Panc1 (cell line): ENCODE measurements at places on chromosomes 4 and X.

DNA sequence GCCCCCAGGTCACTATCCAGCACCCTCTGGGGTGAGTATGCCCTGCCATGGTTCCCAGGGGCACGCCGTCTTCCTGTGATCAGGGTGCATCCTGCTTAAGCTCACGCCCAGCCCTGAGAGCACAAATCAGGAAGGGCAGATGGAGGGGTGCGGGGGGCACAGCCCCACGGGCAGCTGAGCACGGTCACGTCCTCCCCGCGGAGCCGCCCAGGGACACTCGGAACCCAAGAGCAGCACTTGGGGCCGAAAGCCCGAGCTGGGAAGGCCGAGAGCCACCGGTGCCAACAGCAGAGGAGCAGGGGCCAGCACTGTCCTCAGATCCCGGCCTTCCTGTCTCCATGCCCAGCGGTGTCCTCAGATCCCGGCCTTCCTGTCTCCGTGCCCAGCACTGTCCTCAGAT, 21.5 kb downstream of the NELFA start:
- no peak for DNase-seq

DNA sequence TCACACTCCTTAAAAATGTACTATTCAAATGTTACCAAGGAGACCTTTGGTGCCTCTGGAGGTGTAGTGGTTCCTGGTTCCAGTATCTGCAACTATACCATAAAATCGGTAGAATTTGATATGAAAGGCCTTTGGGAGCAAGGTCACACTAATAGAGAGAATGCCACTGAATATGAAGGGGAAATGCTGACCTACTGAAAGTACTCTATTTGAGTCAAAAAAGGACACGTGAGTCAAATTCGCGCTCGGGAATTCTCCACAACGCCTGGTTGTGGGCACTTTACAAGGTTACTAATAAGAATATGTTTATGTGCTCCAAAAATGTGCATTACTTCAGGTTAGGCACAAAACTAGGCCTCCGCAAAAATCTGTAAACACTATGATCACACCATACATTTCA, 39.5 kb upstream of the RELL1 start:
- DNase-seq: no peak

DNA sequence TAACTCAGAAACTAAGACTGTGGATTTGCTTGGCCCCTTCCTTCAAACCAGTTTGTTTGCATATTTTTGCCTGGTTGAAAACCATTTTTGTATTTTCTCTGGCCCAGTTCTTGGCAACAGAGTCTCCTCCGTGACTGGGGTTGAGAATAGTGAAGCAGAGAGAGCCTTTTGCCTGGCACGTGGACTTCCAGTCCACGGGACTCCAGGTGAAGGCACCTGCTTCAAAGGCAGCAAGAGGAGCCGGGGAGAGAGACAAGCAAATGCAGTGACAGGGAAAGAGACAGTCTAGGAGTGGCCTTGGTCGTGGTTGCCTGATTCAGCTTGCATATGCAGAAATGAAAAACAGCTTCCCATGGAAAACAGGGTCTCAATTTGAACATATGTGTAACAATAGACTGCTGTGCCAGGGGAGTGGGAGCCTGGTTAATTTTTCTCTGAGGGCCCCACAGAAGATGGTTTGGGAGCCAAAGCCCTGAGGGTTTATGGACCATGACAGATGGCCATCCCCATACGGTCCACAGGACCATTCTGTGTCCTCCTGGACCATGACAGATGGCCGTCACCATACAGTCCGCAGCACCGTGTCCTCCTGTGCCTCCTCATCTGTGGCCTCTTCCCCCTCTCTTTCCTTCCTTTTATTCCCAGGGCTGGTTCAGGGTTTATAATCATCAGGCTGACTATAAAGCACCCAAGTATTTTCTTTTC, 272.2 kb upstream of the RASGEF1B start:
- no peak for DNase-seq

DNA sequence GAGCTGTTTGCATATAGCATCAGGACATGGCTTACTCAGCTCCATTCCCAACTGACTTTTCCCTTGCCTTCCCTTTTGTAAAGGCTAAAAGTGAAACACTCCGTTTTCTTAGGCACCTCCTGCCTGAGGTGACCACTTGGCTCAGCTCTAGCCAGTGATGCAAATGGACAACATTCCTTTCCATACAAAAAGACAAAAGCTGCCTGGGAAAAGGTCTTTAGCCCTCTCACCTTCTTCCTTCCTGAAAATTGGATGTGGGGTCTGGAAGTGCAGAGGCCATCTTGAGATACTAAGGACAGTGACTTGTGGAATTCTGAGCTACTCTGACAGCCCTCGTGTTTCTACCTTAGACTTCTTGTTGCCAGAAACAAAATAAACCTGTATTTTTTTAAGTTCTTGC, 27.7 kb upstream of the SFRP2 start:
- DNase-seq: no peak

DNA sequence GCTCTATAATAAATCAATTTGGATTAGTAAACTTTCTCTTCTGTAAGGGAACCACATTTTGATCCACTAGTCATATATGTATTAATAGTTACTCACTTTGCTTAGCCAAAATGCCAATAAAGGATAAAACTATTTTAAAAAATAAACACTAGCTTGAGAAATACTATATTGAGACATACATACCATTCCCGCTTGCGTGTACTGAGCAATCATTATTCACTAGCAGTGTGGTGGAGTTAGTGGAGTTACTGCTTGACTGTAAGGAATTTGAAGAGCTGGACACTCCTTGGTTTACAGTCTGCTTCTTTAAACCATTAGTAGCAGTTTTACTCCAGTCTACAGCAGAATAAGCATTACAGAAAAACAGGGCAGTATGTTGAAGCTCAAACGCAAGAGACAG, 10.8 kb upstream of the PHKA2 start:
- DNase-seq: no peak

GRCh38 chr4:113822555-113823290, 61.2 kb upstream of the CAMK2D start:
- no peak for DNase-seq

DNA sequence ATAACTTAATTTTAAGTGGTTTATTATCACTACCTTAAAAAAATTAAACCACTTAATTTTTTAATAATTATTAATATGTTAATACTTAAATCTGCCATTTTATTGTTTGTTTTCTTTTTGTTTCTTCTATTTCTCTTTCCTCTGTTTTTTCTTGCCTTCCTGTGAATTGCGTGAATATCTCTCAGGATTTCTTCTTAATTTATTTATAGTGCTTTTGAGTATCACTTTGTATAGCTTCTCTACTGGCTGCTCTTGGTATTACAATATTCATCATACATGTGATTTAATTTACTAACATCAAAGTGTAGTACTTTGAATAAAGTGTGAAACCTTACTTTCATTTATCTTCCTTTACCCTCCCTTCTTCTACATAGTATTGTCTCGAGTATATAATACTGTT, 349.5 kb upstream of the CPXCR1 start:
- DNase-seq: no peak

DNA sequence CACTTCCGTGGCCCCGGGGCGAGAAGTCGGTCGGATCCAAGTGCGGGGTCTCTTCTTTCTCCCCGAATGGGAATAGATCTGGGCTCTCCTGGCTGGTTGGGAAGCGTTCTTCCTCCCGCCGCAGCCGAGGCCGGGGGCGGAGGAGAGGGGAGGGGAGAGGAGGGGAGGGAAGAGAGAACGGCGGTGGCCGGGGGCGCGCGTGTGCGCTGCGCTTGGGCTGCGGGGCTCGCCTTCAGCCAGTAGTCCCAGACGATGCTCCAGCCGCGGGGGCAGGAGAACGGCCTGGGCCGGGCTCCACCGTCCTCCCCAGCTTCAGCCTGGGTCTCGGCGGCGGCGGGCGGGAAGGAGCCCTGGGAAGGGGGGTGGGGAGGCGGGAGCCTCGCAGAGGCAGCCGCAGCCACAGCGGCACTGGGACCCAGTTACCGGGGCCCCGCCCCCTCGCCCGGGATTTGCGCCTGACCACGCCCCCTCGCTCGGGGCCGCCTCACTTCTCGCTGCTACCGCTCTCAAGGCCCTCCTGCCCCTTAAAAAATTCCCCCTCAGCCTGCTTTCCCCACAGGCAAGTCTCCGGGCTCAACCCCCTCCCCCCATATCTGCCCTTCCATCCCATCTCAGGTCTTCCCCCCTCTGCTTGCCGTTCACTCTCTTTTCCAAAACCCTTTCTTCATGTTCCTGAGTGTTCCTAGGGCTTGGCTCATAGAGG, at the start of gene FGD1:
Gene FGD1, minus strand, starts transcription at position 421 of the 703 bp plus-strand sequence. CDS start 802 bp downstream, outside the sequence.
- DNase-seq: no peak

- DNase-seq: no peak
Observed at GRCh38 chrX:15813416-15813815, 23.1 kb downstream of the ZRSR2 start.
